AG20443 (cell line): ENCODE measurements at places on chromosomes 5 and 9.

DNA sequence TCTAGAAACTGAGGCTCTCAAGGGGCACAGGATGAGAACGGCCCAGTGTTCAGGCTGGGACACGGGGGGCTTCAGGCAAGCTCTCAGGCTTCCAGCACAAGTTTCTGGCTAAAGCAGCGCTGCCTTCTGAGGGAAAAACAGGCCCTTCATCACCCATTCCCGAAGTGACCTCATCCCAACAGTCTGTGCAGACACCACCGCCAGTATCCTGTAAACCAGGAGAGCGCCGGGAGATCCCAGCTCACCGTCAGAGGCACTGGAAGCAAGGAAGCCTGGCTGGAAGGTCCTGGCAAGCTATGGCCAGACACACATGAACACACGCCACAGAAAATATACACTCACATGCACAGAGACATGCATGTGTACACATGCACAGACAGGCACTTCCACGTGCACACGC, 8.8 kb downstream of the SLC12A7 start:
- DNase-seq = no peak

DNA sequence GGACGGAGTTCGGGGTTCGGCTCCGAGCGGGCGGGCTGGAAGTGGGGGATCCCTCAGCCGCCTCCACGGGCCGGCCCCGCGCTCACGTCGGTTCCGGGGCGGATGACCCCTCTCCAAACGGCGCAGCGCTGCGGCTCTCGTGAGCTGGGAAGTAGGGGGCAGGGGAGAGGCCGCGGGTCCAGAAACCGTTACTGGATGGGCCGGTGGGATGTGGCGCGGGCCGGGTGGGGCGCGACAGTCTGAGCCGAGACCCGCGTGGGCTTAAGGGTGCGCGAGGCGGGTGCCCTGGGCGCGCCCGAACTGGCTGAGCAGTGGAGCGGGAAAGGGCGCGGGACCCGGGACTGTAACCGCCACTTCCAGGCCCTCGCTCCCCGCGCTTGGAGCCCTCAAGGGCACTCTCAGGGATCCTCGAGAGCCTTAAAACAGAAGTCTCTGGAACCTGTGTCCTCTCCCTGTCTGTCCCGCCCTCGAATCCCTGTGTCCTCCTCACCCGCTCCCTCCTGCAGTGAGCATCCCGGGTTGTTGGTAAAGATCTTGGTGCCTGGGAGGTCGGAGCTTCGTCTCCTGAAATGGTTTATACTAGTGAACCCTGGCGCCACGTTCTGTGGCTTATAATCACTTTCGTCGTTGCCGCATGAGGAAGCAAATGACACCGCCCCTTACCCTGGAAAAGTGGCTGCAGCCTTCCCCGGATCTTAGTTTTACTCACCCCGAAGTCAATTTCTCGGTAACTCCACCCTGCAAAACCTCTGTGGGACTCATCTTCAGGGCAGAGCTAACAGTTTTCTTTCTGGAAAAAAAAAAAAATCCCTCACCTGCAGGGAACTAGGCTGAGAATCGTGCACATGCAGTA, 571 bp upstream of the MARCHF11 start:
- no peak for DNase-seq

- DNase-seq = no peak
These were observed 69.0 kb upstream of the HRH2 start for GRCh38 chr5:175588709-175589429.

DNA sequence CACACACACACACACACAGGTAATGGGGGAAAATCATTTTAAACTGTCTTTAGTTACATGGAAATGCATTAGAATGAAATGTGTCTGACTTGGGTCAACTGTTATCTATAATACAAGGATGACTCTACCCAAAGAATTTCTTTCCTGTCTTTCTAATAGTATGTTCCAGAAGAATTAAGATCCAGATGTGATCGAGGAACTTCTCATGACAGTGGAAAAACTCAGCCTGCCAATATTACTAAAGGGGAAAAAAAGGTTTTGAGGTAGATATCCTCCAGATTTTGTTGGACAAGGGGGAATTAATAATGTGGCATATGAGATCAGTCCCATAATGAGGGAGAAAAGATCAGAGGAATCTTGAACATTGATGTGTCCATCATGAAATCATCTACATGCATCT, 190.6 kb upstream of the MAP3K1 start:
- DNase-seq = no peak

GRCh38 chr5:154771383-154771901, 16.3 kb downstream of the LARP1 start:
- peak; percentile 88 for DNase-seq

- no peak for DNase-seq
These were observed 228.7 kb upstream of the NR4A3 start for GRCh38 chr9:99592834-99593574.

DNA sequence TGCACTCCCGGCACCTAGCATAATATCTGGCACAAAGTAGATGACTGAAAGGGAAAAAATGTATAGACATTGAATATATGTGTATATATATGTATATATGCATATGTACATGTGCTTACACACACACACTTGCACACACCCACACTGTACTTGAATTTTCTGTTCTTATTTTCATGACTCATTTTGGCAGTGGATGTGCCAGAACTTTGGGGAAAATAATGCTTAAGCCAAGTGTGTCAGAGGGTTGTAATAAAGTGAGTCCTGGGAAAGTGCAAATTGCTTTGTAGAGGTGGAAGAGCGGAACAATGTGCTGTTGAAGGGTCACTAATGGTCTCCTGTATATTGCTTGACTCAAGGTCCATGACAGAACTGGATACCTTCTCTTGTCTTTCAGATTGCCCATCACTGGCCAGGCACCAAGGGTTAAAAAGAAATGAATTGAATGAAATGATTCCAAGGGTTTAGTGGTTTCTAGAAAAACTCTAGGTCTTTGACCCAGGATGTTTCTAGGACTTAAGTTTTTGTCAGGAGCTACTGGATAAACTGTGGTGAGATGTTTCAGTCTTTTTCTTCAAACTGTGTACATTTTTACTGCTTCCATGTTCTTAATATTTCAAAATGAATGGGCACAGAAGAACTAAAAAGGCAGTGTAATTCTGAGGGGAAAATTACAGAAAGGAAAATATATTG, 129.9 kb upstream of the MOCS2 start:
- DNase-seq = no peak

GRCh38 chr9:34994260-34994899, 4.8 kb downstream of the DNAJB5 start:
- DNase-seq = peak; percentile 60
